ENCODE measurements at places on chromosomes 13 and 19.

DNA sequence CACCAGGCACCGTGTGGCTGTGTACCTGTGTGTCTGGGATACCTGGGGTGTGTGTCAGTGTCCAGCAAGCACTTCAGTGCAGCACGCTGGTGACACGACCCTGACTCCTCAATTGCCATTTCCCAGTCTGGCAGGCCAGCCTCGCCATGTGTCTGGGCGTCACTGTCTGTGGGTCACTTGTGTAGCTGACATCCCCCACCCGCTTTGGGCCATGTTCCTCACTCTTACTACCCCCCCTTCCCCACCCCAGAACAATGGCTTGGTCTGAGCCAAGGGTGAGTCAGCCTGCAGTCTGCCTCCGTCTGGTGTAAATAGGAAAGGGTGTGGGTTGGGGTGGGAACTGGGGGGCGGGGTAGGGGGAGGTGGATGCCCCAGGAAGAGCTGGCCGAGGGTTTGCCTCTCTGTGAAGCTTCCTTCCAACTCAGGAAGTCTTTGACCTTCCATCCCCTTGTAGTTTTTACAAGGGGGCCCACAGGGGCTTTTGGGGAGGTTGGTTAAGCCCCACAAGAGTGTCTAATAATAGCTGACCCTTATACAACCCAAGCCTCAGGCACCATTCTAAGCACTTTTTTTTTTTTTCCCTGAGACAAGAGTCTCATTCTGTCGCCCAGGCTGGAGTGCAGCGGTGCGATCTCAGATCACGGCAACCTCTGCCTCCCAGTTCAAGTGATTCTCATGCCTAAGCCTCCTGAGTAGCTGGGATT lies 17.6 kb downstream of the NOVA2 start:
- no peak for DNase-seq

GRCh38 chr19:58406818-58407657 lies 1.4 kb upstream of the ZNF584 start:
- no peak for DNase-seq

DNA sequence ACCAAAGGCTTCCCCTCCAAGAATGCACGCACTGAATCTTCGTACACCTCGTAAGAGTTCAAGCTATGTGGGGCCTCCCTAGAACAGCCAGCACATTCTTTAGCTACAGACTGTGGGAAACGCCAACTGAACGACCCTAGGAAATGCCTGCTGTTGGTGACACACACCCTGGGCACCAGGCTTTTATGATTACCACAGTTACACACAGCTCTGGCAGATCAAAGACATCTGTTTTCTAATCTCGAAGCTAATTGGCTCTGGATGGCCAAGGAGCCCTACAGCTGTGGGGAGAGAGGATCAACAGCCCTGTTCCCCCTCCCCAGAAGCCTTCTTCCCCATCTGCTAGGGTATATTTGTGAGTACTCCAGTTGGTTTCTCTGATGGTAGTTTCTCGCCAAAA lies 123.0 kb downstream of the COL4A1 start:
- no peak for DNase-seq

DNA sequence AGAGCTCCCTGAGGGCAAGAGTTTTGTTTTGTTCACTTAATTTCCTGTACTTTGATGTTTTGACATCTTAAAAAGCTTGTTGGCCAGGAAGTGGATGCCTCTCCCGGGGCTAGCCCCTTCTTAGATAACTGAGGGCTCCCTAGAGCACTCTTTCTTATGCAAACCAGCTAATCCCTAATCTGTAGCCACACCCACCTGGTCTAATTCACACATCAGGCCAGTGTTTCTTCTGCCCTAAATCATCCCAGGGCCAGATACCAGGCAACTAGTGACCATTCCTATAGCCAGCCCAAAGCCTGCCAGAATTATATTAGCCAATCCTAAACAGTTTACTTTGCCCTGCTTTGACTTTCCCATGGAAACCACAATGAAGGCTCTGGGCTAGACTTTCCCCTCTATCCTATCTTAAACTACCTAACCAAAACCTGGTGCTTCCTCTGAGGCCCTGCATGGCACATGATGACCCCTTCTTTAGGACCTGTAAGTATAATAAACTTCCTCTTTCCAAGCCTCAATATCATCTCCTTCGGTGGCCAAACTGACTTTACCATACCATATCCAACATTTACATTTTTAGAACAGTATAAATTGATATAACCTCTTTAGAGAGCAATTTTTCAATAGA lies 24.8 kb downstream of the WBP4 start:
- no peak for DNase-seq

- no peak for DNase-seq
These were observed 566 bp upstream of the CCDC97 start for GRCh38 chr19:41309180-41310032.
